ENCODE measurements at places on chromosomes 3 and 15.

GRCh38 chr15:49693498-49693897 is 72.7 kb downstream of the DTWD1 start:
- no peak for DNase-seq

GRCh38 chr3:172653004-172653572 is 57.8 kb downstream of the NCEH1 start:
- DNase-seq, result no peak

DNA sequence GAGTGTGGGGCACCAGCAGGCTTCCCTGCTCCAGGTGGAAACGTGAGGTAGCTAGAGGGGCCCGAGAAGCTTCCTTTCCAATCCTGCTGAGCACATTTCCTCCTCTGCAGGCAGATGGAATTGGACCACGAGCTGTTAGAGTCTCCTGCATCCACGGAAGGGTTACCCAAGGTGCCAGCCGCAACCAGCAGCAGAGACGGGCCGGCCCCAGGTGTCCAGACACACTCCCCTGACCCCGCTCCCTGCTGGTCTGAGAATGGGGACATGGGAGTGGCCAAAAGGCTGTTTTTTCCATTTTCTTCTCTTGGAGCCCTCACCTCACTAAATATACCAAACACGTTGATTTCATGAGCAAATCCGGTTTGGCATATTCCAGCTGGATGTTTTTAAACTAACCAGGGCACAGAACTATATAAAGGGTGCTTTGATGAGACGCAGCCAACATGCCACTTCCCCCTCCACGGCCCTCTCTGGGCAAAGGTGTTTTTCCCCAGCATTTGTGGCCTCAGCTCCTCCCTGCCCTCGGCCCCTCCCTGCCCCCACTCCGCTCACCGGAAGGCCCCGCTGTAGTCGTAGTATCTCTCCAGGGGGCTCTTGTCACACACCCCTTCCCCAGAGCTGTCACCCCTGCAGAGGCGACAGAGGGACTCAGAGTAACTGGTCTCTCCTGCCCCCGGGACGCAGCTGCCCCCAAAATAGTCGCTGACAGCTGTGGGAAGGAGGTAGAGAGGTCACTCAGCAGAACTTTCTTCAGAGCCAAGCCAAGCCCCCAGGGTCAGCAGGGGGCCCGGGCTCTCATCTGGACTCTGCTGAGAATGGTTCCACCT is 7.0 kb downstream of the MELTF start:
- DNase-seq, result no peak

- DNase-seq, result no peak
Measured at GRCh38 chr3:197015790-197016736, 13.6 kb downstream of the MELTF start.

GRCh38 chr15:96331144-96331944 is 844 bp downstream of the NR2F2 start:
- no peak for DNase-seq

- no peak for DNase-seq
Measured at GRCh38 chr3:25430287-25430934, 2.3 kb downstream of the RARB start.

GRCh38 chr3:65604863-65605526 is 433.7 kb downstream of the MAGI1 start:
- DNase-seq, result no peak

- no peak for DNase-seq
Measured at GRCh38 chr3:115082260-115082659, 64.8 kb downstream of the ZBTB20 start.

DNA sequence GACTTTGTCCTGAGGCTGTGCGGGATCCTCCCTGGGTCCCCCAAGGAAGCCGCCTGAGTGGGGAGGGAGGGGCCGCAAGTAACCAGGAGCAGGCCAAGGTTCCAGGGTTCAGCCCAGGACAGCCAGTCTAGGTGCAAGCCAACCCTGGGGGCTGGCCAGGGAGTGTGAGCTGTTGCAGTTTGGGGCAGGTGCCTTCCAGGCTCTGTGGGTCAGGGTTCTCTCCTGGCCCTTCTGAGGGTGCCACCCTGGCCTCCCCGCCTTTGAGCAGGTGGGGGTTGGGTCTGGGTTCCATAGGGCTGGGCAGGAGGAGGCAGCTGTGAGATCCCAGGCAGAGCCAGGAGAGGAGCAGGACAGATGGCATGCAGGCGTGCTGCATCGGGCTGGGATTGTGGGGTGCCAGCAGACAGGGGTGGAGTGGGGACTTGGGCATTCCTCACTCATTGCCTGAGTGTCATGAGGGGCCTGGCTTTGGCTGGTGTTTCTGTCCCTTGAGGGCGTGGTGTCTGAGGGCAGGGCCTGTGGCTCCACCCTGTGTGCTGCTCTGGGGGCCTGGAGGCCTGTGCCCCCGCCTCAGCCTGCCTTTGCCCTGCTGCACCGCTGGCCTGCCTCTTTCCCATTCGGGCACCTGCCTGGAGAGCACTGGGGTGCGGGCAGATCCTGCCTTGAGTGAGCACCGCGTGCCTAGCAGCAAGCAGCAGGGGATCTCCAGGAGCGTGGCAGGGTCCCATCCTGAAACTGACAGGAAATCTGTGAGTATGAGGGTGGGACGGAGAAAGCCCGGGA is 18.4 kb downstream of the KLF13 start:
- no peak for DNase-seq

GRCh38 chr15:81288040-81288439 is 35.9 kb downstream of the STARD5 start:
- no peak for DNase-seq

Measured in Kasumi-1 (cell line).